ENCODE measurements at places on chromosomes 4 and X.

- no peak for DNase-seq
These were observed 190.6 kb downstream of the PPP3CA start for GRCh38 chr4:101156619-101157310.

DNA sequence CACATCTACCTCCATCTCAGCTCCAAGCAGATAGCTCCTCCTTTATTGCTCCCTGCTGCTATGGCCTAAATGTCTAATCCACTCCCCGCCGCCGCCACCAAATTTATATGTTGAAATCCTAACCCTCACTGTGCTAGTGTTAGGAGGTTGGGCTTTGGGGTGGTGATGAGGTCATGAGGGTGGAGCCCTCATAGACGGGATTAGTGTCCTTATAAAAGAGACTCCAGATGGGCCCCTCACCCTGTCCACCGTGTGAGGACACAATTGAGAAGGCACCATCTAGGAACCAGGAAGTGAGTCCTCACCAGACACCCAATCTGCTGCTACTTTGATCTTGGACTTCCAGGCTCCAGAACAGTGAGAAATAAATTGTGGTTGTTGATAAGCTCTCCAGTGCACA is 13.6 kb upstream of the TBC1D14 start:
- no peak for DNase-seq

GRCh38 chr4:114519368-114519767 is 79.2 kb upstream of the UGT8 start:
- DNase-seq, result peak; percentile 70

GRCh38 chrX:72038016-72038415 is 93.7 kb downstream of the RTL5 start:
- no peak for DNase-seq

DNA sequence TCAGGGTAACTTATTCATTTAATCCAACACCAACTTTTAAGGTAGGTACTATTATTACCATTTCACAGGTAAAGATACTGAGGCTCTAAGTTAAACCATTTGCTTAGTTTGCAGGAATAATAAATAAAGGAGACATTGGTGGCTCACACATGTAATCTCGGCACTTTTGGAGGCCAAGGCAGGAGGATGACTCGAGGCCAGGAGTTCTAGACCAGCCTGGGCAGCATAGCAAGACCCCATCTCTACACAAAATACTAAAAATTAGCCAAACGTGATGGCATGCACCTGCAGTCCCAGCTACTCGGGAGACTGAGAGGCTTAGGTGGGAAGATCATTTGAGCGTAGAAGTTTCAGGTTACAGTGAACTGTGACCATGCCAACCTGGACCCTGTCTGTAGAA is 37.7 kb downstream of the SULT1E1 start:
- no peak for DNase-seq

- no peak for DNase-seq
These were observed 6.0 kb downstream of the HPSE start for GRCh38 chr4:83328521-83329187.

- peak; percentile 38 for DNase-seq
These were observed 137.4 kb downstream of the DKK2 start for GRCh38 chr4:106898621-106899230.

DNA sequence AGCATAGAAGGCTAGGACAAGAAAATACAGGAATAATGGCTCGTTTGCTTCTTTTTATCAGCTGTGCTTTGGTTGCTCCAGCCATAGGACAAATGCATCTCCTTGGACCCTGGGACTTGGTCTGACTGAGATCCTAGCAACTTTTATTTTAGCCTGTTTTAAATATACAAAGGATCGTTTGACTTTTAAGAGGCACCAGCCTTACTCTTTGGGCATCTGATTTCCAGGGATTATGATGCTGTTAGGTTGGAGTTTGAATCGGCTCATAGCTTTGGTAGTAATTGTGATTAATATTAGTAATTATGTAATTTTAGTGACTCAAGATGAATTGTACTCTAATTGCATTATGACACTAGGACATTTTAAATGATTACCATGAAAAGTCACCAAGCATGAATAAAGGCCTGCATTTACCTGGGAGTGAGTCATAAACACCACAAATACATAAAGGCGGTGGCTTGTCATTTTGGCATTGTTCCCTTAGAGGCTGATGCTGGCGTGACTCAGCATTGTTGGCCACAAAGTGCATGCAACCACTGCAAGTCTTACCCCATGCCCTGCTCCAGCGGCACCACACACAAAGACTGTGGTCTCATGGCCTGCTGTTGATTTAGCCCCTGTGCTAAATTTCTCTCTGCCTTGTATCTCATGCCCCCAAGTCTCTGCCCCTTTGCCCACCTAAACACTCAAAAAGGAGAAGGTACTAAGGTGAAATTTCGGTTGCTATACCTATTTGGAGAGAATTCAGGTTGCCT is 12.4 kb downstream of the GPAT3 start:
- peak; percentile 26 for DNase-seq

DNA sequence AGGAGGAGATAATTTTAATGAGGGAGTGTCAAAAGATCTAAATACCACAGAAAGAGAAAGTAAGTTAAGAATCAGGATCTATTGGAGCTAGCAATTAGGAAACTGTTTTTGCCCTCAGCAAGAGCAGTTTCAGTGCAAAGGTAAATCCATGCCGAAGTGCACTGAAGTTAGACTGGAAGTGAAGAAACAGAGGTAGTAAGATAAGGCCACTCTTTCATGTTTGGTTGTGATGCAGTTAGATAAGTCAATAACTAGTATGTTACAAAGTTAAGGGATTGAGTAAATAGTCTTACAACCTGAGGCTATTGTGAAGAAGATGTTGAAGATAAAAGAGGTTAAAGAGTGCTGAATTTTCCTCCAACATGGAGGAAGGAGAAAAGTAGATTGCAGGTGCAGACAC is 46.7 kb upstream of the UCP1 start:
- no peak for DNase-seq

DNA sequence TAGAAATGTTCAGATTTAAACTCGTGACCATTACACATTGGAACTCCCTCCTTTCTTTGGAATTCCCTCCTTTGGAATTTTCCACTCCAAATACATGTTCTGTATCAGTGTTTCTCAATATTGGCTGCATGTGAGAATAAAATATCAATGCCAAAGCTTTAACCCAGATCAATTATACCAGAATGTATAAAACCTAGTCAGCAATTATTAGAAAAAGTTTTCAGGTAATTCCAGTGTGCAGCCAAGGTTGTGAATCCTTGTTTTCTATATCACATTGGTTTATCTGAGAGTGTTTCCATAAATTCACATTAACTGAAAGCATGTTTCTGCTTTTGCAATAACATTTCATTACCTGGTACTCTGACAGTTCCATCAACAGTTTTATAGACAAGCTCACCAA is 394.3 kb downstream of the MAPK10 start:
- no peak for DNase-seq

DNA sequence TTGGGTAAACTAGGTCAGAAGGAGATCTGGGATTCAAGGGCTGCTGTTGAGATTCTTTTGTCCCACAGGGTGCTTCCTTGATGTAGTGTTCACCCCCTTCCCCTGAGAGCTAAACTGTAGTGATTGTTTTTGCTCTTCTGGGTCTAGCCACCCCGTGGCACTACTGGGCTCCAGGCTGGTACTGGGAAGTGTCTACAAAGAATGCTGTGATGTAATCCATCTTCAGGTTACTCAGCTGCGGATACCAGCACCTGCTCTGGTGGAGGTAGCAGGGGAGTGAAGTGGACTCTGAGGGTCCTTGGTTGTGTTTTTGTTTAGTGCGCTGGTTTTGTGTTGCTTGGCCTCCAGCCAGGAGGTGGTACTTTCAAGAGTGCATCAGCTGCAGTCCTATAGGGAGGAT is 365.5 kb downstream of the ZNF674 start:
- no peak for DNase-seq

- no peak for DNase-seq
These were observed 554 bp downstream of the KLHL15 start for GRCh38 chrX:24026432-24026831.

DNA sequence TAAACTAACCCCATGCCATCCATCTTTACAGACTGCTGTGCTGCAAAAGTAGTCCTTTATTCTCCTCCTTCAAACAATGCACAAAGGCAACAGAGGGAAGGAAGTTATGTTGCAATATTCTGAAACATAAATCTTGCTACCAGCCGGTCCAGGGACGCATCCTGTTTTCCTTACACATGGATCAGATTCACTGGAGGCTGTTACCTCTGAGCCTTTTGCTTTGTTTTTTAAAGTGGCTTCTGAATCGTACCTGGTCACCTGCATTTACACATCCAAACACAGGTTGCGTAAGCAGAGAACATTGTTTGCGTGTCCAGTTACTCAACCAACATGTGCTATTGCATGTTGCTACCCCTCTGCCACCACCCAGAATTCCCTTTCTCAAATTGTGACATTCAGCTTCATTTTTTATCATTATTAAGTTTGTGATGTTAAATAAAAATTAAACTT is 8.8 kb downstream of the PPARGC1A start:
- DNase-seq, result no peak

DNA sequence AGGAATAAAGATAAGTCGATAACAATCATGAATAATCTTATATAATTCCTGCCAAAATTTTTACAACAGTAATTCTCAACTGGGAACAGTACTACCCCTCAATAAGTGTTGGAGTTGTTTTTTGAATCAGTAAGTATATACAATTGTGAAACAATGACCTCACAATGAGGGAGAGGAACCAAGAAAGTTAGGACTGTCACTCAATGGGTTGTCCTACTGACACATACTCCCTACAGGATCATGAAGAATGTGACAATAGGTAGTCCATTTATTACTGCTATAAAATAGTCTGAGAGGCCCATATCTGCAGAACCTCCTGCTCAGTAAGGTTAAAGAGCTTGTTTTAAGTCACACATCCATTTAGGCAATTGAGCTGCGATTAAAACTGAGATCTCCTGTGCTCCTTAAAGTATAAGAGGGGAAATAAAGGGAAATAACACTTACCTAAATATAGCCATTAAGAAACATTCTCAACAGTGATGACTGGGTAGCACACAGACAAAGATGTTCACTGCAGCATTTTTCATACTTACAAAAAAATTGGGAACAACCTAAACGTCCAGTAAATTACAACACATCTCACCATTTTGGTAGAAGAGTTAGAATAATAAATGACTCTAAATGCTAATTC is 26.2 kb downstream of the FBXW7 start:
- no peak for DNase-seq

GRCh38 chr4:15322006-15322405 is 105.8 kb upstream of the C1QTNF7 start:
- DNase-seq, result no peak

DNA sequence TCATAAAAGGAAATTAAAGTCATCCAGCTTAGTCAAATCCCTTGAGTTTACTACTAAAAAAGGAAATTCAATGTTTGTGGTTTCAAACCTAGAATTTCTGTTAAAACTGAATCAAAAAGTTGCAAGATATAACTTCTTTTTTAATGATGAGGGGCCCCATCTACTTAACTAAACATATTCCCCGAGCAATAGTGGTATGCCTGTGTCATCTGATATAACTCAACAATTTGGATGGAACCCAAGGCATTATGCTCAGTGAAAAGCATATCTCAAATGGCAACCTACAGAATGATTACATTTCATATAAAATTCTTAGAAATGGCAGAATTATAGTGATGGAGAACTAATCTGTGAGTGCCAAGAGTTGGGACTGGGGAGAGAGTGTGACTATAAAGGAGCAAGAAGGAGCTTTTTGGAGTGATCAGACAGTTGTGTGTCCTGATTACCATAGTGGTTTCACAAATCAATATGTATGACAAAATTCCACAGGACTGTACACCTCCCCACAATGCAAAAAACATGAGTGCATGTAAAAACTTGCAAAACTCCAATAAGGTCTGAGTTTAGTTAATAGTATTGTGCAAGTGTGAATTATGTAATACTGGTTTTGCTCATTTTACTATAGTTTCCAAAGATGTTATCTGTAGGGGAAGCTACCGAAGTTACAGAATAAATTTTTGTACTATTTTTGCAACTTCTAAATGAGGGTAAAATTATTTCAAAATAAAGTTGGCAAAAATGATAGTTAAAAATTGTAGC is 323.2 kb downstream of the ARHGAP24 start:
- DNase-seq, result no peak

DNA sequence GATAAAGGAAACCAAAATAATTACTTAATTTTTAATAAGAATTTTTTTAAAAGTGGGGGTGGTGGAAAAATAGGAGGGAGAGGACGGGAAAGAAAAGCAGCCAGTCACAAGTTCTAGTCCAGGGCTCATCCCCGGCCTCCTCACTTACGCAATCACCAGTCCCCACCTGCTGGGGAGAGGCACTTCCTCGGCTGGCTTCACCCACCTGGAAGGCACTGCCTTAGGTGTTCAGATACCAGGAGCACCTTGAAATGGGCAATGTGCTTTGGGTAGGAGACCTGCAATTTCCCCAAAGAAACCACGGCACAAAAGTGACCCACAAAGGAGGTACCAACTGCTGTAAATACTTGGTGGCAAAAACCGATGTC is 23.8 kb downstream of the AFAP1 start:
- DNase-seq, result no peak

DNA sequence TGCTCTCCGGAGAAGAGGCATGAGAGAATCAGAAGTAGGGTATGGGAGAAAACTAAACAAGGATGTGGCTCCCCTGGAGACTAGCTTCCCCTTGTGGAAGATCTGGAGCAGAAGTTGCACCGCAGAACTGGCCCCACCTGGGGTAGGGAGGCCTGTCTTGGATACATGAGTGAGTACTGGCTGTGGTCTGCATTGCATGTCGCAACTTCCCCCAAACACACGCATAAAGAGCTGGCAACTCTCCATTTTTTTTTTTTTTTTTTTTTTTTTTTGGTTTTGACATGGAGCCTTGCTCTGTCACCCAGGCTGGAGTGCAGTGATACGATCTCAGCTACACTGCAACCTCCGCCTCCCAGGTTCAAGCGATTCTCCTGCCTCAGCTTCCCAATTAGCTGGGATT is 119.9 kb downstream of the EGF start:
- no peak for DNase-seq

DNA sequence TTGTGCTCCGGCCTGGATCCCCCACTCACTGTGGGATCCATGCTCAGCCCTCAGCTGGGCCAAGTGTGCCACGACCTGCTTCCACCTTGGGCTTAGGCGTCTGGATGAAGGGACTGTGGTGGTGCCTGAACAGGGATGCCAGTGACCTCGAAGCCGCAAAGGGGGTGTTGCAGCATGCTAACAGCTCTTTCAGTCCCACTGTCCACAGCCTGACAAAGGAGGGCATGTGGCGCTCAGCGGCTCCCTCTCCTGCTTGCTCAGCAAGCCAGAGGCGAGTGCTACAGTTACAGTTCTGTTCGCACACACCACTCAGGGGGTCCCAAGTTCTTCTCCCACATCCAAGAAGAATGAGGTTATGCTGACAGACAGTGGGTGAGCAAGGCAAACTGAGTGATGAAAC is 5.2 kb upstream of the IGBP1 start:
- DNase-seq, result no peak

- no peak for DNase-seq
These were observed 171.2 kb upstream of the IL15 start for GRCh38 chr4:141465171-141465570.

GRCh38 chrX:38211891-38212635 is 8.6 kb downstream of the SRPX start:
- DNase-seq, result no peak

DNA sequence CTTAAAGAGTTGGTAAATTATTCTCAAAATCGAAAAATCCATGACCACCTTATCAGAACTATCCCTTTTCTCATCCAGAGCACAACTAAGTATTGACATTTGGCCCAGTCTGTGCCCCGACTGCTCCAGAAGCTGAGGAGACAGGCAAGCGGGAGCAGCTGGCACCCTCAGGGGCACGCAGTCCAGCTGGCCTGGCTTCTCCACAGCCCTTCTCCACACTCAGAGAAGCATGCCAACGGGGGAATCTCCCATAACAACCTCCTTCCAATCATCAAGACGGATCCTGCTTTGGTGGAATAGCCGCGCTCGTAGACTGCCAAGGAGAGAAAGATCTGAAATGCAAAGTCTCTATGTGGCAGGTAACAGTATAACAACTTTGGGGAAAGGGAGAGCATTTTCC is 85.4 kb downstream of the AFAP1 start:
- peak; percentile 66 for DNase-seq

Measured in Ammon's horn (tissue), 1 donor.